ENCODE measurements at places on chromosomes 7 and 10.
A peak's percentile ranks its signal among the peaks of the same experiment; 100 is the strongest.

DNA sequence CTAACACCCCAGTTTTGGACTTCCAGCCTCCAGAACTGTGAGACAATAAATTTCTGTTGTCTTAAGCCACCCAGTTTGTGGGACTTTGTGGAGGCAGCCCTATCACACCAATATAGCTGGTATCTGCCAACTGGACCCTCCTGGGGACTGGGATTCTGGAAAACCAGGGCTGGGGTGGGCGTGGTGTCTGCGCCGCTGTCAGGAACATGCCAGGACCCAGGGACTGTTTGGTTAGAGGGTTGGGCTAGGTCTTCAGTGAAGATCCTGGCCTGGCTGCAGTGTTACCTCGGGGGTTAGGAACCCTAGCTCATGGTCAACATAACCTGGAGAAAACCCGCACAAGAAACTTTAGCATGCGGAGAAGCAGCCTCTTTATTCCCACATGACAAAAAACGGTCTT, 42.6 kb downstream of the PNLIPRP2 start:
- no peak for ATAC-seq

GRCh38 chr7:17690030-17690429, 250.3 kb downstream of the SNX13 start:
- ATAC-seq, result no peak

- ATAC-seq, result no peak
These were observed 119.7 kb upstream of the TNRC18 start for GRCh38 chr7:5543361-5543760.

- no peak for ATAC-seq
These were observed 21.5 kb upstream of the CRHR2 start for GRCh38 chr7:30703756-30704155.

- peak; percentile 67 for ATAC-seq
These were observed 120.5 kb upstream of the SEMA3E start for GRCh38 chr7:83769407-83769806.

DNA sequence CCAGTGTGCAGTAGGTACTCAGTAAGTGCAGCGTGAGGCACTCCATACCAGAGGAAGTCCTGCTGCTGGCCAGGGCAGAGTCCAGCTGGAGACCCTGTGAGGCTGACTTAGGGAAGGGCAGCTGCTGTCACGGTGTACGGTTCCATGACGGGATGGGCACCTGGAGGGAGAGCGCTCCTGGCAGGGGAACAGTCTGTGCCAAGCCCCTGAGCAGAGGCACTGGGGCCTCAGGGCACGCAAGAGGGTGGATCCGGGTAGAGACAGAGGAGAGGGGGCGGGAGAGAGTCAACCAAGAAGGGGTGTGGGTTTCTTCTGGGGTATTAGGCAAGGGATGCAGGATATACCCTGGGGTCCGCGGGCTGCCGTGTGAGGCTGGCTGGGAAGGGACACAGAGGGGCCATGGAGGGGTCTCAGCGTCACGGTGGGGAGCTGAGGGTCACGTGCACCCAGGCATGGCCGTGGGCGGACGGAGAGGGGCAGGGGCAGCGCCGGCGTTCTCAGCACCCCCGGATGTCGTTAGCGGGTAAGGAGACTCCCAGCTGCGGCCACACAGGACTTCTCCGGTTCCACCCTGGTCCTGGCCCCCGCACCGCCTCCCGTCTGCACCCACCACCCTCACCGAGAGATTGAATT, 70.5 kb downstream of the MICALL2 start:
- ATAC-seq, result no peak

- ATAC-seq, result peak; percentile 97
These were observed 31.8 kb upstream of the VCL start for GRCh38 chr10:73965890-73966768.

DNA sequence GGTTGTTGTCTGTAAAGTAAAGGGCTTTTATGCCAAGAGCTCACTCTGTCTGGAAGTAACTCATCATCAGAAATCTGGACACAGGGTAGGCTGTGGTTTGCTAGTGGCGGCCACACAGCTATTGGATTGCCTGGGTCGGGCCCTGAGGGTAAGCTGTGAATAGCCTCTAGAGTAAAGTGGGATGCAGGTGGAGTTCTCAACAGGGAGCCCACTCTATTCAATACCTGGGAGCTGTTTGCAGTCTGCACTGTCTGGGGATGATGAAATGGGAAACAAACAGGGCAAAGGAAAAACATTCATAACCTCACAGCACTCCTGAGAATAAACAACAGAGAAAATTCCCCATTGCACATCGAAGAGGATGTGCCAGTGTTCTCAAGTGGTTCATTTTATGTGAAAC, 582.6 kb downstream of the CALN1 start:
- no peak for ATAC-seq

Data from motor neuron (in vitro differentiated cells).